T-helper 9 cell (primary cell): ENCODE measurements at places on chromosomes 1 and 21.

- no peak for DNase-seq
Measured at GRCh38 chr1:232130815-232131480, 499.0 kb downstream of the SIPA1L2 start.

- no peak for DNase-seq
Measured at GRCh38 chr1:19138958-19139581, 71.0 kb downstream of the UBR4 start.

GRCh38 chr1:91752324-91752723, 133.6 kb downstream of the TGFBR3 start:
- no peak for DNase-seq

GRCh38 chr1:62450301-62450700, 13.5 kb downstream of the USP1 start:
- no peak for DNase-seq

- no peak for DNase-seq
Measured at GRCh38 chr1:28249013-28249865, 10.1 kb upstream of the SESN2 start.

- DNase-seq, result no peak
Measured at GRCh38 chr1:33119532-33120217, 38.7 kb downstream of the AZIN2 start.

DNA sequence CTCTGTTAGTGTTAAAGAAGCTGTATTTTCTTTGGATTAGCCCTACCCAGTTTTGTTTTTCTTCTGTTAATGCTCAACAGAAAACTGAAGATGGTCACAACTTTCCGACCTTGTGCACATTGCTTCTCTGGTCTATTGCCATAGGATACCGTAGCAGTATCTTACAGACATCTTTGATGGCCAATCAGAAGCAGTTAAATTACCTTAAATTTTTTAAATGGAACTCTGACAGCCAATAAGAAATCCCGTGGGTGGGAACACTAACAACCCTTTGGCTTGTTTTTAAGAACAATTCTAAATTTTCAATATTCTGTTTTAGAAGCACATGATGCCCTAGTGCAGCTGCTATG, 17.2 kb downstream of the NFYC start:
- no peak for DNase-seq

- DNase-seq, result no peak
Measured at GRCh38 chr1:66168948-66169671, 364.8 kb upstream of the SGIP1 start.

- no peak for DNase-seq
Measured at GRCh38 chr1:17582124-17582774, 42.8 kb downstream of the ARHGEF10L start.

DNA sequence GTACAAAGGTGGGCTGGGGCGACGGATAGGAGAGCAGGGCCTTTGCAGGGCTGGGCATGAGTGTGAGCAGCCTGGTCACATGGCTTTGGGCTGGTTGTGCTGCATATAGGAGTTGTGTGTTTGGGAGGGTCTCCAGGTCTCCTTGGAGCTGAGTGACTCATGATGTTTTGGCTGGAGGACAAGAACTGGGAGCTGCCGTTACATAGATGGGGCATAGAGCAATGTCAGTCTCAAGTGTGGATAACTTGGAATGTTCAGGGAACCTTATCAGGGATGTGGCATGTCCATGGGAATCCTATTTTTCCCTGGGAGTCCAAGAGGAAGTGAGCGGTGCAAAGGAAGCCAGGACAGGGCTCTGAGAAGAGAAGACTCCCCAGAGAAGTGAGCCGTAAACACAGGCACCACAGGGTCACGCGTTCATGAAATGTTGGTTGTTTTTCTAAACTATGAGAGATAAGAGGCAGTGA, 136.4 kb upstream of the KCNE2 start:
- no peak for DNase-seq

DNA sequence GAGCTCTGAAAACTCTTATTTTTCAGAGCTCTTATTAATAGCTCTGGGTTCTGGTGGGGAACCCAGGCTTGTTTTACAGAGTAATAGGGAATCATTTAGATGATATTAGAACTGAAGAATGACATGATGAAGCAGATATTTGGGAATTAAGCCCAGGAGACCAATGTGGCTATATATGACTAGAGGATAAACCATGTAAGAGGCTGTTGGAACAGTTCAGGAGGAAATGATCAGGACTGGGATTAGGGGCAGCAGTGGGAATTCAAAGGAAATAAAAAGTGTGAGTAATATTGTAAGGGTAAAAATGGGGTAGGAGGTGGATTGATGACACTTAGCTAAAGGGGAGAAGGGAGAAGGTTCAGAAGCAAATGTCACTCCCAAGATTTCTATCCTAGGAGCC, 58.6 kb downstream of the GIPC2 start:
- no peak for DNase-seq

DNA sequence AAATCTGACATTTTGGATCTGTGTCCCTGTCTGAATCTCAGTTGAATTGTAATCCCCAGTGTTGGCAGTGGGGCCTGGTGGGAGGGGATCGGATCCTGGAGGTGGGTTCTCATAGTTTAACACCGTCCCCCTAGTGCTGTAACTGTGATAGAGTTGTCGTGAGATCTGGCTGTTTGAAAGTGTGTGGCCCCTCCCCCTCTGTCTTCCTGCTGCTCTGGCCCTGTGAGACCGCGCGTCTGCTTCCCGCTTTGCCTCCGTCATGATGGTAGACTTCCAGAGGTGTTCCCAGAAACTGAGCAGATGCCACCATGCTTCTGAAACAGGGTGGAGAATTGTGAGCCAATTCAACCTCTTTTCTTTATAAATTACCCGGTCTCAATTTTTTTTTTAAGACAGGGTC, 25.0 kb downstream of the AGPAT3 start:
- DNase-seq, result no peak

DNA sequence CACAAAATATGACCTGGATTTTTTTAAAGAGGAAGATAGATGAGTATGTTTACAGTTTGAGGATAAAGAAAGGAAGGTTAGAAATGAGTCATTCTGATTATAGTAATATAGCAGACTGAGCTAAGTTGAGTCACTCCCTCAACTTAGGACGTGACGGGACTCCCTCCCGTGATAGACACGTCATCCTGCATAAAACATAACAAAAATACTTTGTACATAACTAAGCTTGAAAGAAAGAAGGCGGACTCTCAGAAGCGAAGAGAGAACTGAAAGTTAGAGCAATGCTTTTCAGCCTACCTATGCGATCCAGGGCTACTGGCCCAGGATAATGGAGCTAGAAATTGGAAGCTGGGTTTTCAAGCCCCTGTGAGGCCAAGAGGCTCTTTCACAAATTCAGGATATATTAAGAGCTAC, 53.0 kb upstream of the DESI2 start:
- DNase-seq, result no peak

DNA sequence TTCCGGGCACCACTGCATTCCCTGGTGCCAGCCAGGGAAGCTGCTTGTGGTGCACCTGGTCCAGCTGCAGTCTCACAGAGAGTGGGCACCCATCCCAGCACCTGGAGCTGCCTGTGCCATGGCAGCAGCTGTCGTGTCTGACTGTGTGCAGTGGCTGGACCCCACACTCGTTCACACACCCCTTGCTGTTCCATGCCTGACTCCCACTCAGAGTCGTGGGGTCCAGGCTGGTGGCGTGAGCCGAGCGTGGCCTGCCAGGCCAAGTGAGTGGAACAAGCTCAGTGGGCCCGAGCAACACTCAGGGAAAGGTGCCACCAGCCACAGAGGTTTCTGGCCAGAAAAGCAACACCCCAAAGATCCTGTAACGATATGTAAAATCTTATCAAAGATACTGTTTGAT, 97.2 kb upstream of the KCNK1 start:
- no peak for DNase-seq
